DMS79 (cell line): ENCODE measurements at places on chromosomes 7 and 10.
A peak's percentile ranks its signal among the peaks of the same experiment; 100 is the strongest.

GRCh38 chr10:58994226-58995057 lies 182.0 kb upstream of the PHYHIPL start:
- DNase-seq = no peak

DNA sequence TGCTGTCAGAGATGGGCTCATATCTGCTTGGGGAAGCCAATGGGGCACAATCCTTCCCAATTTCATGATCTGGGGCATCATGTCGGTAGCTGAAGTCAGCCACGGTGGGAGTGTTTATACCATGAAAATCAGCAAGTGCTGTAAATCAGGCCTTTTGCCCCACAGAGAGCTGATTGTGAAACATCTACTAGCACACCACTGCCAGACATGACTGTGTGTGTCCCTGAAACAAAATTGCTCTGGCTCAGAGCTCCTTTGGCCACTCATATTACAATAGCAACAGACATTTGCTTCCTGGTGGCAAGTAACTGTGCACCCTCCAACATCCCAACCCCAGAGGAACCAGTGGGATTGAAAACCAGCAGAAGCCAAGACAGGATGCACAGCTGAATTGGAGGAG lies 23.7 kb downstream of the GPR26 start:
- DNase-seq = no peak

- peak; percentile 61 for DNase-seq
These were observed 19.6 kb downstream of the PLCE1 start for GRCh38 chr10:94013331-94013760.

DNA sequence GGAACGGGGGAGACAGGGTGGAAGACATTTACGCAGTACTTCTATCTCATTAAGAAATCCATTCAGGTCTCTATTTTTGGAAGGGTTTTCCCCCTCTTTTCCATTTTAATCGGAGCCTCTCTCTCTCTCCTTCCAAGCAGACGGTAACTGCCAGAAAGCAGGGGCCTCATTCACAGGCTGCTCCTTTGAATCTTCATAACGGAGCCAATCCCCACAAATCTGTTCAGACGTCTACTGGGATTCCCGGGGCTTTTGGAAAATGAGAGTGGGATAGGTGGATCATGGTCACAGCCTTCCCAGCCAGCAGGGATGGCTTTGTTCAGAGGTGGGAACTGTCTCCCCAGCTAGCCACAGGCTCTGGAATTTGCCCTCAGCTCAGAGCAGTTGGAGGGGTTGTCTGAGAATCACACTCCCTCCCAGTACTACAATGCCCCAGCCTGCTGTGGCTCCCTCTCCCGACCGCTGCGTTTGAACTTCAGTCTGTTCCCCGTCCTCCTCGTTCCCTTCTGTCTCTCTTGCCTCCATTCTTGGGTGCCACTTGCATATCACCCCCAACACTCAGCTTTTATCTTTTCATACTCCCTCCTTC lies 413.6 kb downstream of the PLXNA4 start:
- DNase-seq = no peak

GRCh38 chr7:45716380-45717203 lies 142.4 kb downstream of the ADCY1 start:
- no peak for DNase-seq

GRCh38 chr10:11113156-11113555 lies 95.5 kb downstream of the CELF2 start:
- DNase-seq = no peak

DNA sequence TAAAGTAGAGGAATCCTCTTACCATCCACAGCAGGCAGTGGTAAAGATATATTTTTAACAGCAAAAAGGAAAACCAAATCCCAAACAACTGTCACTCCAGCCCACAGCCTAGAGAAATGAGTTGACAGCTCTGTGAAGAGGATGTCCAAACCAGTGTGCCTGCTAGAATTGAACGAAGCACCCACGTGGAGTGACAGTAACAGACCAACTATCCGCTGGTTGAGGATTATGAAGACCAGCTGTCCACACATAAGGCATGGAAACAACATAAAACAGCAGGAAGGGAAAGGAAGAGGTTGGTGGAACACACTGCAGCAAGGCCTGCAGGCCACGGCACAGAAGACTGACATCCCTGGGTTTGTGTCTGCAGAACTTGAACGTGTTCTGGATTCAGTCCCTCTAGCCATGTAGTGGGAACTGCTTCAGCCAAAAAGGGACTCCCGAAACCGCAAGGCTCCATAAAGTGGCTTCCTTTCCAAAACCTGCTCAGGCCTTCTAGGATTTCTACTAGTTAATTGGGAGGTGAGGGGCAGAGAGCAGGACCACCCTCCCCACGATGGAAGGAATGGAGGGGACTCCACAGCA lies 324.4 kb downstream of the BICC1 start:
- DNase-seq = no peak

- DNase-seq = no peak
These were observed at the start of gene NXPH1 for GRCh38 chr7:8433477-8434289. NXPH1 (plus strand) TSS chr7:8433609.

DNA sequence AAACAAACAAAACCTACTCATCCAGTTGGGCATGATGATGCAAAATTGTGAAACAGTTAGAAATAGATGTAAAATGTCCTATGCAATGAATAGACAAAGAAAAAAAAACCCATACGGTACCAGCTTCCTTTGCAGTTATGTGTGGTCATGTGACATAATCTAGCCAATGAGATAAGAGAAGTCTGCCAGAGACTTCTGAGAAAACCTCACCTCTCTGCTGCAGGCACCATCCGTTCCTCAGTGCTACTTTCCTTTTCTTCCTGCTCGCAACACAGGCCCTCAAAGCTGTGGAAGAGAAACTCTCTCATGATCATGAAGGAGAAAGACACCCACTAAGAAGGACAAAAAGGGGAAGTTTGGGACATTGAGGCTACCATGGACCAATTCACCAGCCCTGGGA lies 76.8 kb upstream of the CARD11 start:
- DNase-seq = no peak

DNA sequence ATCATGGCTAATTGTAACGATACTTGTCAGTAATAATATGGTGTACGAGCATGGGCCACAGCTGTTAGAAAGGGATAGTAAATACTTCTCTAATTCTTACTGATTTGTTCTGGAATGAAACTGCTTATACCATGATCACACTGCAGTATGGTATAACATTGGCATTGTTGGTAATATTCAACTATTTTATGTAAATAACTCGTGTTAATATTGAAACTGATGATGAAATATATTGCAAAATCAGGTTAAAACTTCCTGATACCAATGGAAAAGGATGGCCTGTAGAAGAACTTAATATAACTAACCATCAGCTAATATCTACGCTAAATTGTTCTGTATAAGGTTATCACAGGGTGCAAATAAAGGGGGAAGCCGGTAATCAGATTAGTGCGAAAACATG lies 10.3 kb downstream of the OR2A14 start:
- no peak for DNase-seq

GRCh38 chr10:30185341-30185740 lies 126.0 kb upstream of the JCAD start:
- DNase-seq = no peak

DNA sequence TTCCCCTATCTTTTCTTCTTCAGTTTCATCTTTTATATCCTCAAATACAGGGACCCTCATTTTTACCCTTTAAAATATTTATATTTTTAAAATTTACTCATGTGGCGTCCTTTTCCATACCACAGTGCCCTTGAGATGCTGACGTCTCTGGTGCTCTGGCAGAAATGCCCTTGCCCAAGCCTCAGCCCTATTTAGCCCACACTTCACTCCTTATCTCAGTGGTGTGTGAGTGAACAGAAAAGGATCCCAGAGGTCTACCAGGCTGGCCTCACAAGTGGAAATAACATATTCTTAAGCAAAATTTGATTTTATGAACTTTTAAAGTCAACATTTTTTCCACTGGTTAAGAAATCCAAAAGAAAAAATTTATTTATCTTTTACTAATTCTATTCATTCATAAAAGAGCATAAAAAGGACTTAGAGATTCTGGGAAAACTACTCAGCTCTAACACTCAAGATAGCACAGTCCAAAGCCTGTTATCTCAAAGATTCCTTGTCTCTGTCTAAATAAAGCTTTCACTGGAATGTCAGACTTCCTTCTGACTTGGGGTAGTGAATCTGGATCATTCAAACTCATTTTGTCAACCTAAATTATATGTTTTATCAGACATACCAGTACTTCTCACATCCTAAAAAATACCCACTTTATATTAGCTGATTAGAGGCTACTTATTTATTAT lies at the start of gene NEBL:
TSS of gene NEBL (minus strand) at position 166 of the 680 bp plus-strand sequence. CDS start at position 60, 106 bp downstream.
- no peak for DNase-seq

DNA sequence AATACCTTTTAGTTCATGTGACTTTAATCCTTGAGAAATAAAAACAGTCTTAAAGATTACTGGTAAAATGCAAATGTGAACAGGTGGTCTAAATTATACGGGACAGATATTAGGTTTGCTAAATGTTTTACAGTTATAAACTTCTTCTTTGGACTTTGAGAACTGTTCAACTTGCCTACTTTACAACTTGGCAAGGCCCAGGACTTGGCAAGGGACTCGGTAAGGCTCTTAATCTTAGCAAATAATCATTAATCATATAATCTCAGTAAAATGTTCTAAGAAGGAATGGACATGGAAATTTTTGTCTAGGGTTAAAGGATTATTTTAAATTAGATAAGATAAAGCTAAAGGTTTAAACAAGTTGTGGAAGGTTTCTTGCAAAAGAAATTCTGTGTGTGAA lies 4.8 kb upstream of the UBE2D4 start:
- no peak for DNase-seq

GRCh38 chr7:117195361-117196029 lies 127.4 kb downstream of the WNT2 start:
- no peak for DNase-seq

DNA sequence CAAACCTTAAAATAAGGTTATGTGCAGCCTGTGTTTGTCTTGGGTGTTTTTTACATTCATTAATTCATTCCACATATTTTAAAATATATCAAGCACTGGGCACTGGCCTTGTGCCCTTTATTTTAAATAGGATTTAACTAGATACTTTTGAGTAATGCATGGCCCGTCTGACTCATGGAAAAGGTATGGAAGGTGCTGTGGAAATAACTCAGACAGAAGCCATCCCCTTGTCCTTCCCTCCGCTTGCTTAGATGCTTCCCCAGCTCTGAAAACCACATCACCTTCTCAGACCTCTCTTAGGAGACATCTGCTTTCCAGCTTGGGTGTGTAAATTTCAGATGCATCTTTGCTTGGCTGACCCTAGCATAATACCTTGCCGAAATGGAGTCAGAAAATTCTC lies 30.5 kb downstream of the SLC18A2 start:
- DNase-seq = no peak

- DNase-seq = no peak
These were observed 73.8 kb upstream of the BMPER start for GRCh38 chr7:33831389-33832141.

DNA sequence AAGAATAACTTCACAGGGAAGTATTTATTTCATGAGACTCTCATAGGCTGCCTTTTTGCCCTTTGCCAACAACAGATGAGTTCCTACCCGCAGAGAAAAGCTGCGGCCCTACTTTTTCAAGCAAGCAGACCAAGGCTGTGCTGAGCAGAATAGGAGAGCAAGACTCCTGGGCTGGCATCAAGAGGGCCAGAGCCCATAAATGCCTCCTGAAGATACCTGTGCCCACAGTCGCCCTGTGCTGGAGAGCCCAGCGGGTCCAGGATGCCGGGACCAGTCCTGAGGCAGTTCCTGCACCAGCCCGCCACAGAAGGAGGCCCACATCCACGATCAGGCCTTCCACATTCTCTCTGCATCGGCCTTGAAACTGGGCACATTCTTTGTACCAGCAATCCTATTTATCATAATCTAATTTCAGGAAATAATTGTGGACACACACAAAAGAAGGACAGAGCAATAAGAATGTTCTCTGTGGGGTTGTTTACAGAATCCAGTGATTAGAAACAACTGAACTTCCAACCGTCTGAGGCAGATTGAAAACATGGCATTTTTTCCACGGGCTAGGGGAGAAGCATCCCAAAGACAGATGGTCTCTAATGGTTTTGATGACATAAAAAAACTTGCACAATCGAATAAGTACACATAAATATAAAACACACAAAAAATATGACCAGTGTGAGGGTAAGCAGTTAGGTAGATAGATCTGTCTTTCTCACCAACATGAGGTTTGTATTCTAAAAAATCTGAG lies 95.6 kb downstream of the CPXM2 start:
- no peak for DNase-seq

DNA sequence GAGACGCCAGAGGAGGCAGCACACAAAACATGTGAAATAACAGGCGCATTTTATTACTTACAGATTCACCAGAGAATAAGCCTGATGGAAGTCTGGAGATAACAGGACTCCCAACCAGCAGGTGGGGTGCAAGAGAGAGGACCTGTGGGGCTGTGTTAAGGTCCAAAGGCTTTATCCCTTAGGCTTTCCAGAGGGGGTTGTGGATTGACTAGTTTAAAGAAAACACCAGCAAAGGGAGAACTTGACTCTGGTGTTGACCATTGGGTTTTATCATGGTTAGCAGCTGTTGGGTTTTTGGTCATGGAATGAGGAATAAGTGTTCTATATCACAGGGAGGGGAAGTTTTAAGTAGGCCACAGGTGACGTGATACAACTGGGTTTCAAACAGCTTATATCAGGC lies 1.6 kb upstream of the CRPPA start:
- DNase-seq = no peak

DNA sequence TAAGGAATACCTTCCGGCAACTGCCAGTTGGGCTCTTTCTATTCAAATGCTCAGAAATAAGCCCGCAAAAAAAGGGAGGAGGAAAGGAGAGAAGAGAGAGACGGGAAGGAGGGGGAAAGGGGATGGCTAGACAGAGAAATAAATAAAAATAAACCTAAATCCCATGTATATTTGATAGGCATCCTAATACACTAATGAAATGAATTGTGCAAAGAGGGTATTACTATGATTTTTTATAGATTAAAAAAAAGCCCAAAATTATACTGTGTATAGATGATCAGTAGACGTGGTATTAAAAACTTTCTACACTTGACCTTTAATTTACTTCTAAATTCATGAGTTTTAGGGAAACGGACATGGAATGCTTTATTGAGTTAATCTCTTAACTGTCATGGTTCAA lies 89.9 kb downstream of the HBP1 start:
- DNase-seq = no peak

- no peak for DNase-seq
These were observed 42.1 kb upstream of the INSIG1 start for GRCh38 chr7:155255621-155256020.

DNA sequence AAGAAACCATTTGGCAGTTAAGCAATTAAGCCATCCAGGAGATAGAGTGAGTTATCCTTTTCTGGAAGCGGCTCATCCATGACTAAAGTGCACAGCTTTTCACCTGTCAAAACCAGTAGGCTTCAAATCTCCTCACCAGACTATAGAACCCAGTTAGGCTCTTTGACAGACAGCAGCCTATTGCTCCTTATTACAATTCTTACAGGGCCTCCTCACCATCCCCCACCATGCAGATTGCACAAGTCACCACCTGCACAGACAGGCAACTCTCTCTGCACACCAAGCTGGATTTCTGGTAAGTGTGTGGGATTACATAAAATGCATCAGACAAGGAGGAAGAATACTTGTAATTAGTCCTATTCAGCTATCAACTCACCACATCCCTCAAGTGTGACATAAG lies 301.6 kb downstream of the SNX13 start:
- no peak for DNase-seq
